ENCODE measurements at places on chromosomes 11 and 22.

GRCh38 chr11:16856022-16856471, 117.6 kb downstream of the C11orf58 start:
- no peak for DNase-seq

GRCh38 chr11:87428266-87428665, 390.5 kb downstream of the TMEM135 start:
- no peak for DNase-seq

- no peak for DNase-seq
Measured at GRCh38 chr11:63762654-63763495, 5.7 kb downstream of the ZFTA start.

- DNase-seq = no peak
Measured at GRCh38 chr11:71991494-71991893, 7.2 kb upstream of the IL18BP start.

- DNase-seq = no peak
Measured at GRCh38 chr11:24828938-24829605, 332.2 kb downstream of the LUZP2 start.

- DNase-seq = no peak
Measured at GRCh38 chr11:116888024-116888423, 50.6 kb upstream of the APOA1 start.

DNA sequence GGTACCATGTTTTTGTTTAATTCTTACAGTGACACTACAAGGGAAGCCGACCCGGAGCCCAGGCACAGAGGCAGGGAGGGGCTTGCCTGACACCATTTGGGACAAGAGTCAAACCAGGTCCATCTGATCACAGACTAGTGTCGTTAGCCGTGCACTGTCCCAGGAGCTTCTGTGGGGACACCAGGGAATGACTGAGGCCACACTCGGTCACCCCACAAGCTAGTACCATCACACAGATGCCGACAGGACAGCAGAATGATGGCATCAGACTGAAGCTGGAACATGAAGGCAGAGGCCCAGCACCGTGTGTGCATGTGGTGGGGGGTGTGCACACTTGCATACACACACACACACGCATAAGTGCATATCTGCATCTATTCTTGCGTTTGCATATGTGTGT, 61.5 kb upstream of the NECTIN1 start:
- no peak for DNase-seq

DNA sequence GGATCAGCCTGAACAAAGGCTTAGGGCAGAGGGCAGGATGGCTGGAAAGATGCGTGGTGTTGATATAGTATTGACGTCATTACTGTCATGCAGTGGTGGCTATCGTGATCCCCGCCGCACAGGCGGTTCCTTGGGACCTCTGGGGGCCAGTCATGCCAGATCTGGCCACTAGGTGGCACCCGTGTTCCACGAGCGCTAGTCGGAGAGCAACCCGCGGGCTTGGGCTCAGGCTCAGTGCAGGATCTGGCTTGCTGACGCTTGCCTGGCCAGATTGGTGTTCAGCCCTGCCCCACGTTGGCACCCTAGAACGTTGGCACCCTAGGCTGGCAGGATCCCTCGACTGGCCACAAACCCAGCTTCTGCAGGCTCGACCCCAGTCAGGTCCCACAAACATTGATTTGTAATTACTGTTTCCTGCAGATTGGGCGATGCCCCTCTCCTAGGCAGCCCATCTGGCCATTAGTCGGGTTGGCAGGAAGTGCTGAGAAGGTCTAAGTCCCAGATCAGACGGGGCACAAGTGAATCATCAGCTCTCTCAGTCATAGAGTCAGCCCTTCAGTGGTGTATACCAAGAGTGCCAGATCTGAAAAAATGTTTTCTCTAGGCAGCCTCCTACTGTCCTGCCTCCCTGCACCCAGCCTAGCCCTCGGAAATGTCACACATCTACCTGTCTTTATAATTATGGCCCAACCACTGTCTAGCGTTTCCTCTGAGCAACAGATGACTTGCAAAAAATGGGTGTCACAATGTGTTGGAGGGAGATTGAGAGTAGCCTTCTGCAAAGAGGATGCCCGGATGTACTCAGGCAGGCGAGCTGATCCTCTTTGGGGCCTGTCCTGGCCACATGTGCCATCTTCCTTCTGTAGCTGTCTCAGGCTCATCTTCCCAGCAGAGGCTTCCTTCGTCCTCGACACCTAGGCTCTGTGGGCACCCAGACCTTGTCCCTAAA, 315.3 kb downstream of the TMEM135 start:
- DNase-seq = peak; percentile 77
